CD4-positive, alpha-beta T cell treated with Interleukin-6 at 100 ng/mL for 8 hours (primary cell): ENCODE measurements at places on chromosomes 12 and 14.

GRCh38 chr12:81176796-81177195 is 98.9 kb downstream of the ACSS3 start:
- DNase-seq = no peak

GRCh38 chr14:89444044-89444443 is 27.0 kb upstream of the FOXN3 start:
- no peak for DNase-seq

- DNase-seq = no peak
Measured at GRCh38 chr12:47247418-47247817, 167.7 kb upstream of the AMIGO2 start.

DNA sequence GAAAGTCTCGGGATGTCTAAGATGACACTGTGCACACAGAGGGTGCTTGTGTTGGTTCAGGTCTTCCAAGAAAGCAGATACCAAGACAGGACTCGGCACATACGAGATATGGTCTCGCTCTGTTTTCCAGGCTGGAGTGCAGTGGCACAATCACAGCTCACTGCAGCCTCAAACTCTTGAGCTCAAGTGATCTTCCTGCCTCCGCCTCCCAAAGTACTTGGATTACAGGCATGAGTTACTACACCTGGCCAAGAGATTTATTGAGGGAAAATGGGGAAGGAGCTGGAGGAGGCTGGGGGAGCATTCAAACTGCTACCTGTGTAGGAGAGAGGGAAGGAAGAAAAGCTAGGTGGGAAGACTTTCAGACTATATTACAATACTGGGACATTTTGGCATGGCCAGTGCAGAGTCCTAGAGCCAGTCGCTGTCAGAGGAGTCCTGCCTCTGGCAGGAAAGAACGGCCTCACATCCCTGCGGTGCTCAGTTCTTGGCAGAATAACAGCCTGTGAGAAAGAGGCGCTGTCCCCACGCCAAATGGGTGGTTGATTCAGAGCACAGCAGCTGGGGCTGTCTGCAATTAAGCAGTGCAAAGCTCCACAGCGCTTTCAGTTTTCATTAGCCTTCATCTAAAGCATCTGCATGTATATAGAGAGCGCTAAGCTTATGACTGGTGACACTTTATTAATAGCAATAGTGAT is 18.3 kb downstream of the SLC17A8 start:
- no peak for DNase-seq

- DNase-seq = no peak
Measured at GRCh38 chr14:102431751-102432150, 69.0 kb downstream of the TECPR2 start.

- peak; percentile 61 for DNase-seq
Measured at GRCh38 chr12:52082988-52083637, 3.6 kb downstream of the SMIM41 start.

- no peak for DNase-seq
Measured at GRCh38 chr12:20300457-20300856, 67.9 kb upstream of the PDE3A start.

- DNase-seq = no peak
Measured at GRCh38 chr14:51520087-51520486, 131.6 kb upstream of the FRMD6 start.

- DNase-seq = no peak
Measured at GRCh38 chr12:74722709-74723108, 185.1 kb downstream of the ATXN7L3B start.
